ENCODE measurements at places on chromosomes 6 and 20. TPM values are rescaled to one million over a fixed set of nuclear protein-coding genes. Genes with fewer than 3 reads are reported as not detected.

Gene GABRR1
- not detected for total RNA-seq

Gene HAO1
- total RNA-seq: not detected

Gene NRN1
- 41.4 TPM for total RNA-seq

Gene TFAP2A
- total RNA-seq: not detected

Gene CFAP61
- 0.68 TPM for total RNA-seq

Gene MYCT1
- total RNA-seq: 15.9 TPM

Gene SPDEF
- total RNA-seq: not detected

Gene POM121L2
- not detected for total RNA-seq

Gene PSORS1C1
- 0.34 TPM for total RNA-seq

Gene GNMT
- total RNA-seq: not detected

Gene TNXB
- total RNA-seq: 93.9 TPM

Gene DLL1
- total RNA-seq: 11.9 TPM

Gene PRL
- total RNA-seq: not detected

Gene EPB41L1
- 38.1 TPM for total RNA-seq

Gene BNIP5
- not detected for total RNA-seq

Gene GMPR
- total RNA-seq: 3.2 TPM

Gene NKX2-4
- total RNA-seq: not detected

Gene LY6G6D
- total RNA-seq: not detected

Gene TRIM15
- total RNA-seq: not detected

Gene C4B
- total RNA-seq: 8.8 TPM

Gene WFDC5
- total RNA-seq: not detected

Gene GSTA2
- not detected for total RNA-seq

Gene FNDC11
- not detected for total RNA-seq

Gene CST1
- not detected for total RNA-seq

Gene HLA-DQB2
- 4.3 TPM for total RNA-seq

Gene KCNS1
- total RNA-seq: not detected

Gene WFDC9
- not detected for total RNA-seq

Gene PARD6B
- total RNA-seq: 1.9 TPM

Gene BTBD3
- 11.5 TPM for total RNA-seq
